H7 (cell line): ENCODE measurements at places on chromosomes 6 and 20. TPM values are rescaled to one million over a fixed set of nuclear protein-coding genes. Genes with fewer than 3 reads are reported as not detected.

The SLC22A7 gene
- total RNA-seq: not detected in 2 replicates

GRCh38 chr6:139730340-139730974, 356.0 kb upstream of the CITED2 start:
- no peak for DNase-seq

DNA sequence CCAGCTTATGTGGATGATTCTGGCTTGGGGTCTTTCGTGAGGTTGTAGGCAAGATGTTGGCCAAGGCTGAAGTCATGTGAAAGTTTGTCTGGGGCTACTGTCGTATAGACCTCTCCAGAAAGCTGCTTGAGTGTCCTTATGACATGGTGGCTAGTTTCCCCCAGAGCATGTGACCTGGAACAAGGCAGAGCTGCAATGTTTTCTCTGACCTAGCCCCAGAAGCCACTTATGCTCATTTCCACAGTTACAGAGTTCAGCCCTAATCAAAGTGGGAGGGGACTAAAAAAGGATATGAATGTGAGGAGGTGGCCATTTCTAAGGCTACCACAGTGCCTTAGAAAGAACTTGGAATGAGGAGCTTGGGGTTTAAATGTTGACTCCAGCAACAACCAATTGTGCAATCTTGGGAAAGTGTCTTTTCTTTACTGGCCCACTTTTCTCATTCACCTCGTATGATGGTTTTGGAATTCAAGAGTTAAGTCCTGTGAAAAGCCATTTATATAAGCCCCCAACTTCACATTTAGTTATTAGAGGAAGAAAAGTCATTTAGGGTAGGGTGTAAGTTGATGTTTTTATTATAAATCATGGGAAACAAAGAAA, 5.9 kb upstream of the ASXL1 start:
- no peak for DNase-seq

DNA sequence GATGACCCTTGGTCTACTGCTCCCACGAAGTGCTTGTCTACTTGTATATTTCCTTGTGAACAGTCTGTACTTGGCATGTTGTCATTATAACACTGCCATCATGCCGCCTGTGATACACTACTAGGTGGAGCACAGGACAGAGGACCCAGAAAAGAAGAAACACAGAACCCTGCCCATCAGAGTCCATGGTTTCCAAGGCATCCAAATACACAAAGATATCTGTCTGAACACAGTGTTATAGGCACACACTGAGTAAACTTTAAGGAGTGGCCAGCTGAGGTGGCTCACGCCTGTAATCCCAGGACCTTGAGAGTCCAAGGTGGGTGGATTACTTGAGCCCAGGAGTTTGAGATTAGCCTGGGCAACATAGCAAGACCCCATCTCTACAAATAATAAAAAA, 110.5 kb upstream of the SLC2A12 start:
- no peak for DNase-seq

- DNase-seq: no peak
Measured at GRCh38 chr20:49486064-49486463, 3.6 kb upstream of the KCNB1 start.

The COL20A1 gene
- 0.17 and 0.70 TPM in 2 replicates for total RNA-seq

DNA sequence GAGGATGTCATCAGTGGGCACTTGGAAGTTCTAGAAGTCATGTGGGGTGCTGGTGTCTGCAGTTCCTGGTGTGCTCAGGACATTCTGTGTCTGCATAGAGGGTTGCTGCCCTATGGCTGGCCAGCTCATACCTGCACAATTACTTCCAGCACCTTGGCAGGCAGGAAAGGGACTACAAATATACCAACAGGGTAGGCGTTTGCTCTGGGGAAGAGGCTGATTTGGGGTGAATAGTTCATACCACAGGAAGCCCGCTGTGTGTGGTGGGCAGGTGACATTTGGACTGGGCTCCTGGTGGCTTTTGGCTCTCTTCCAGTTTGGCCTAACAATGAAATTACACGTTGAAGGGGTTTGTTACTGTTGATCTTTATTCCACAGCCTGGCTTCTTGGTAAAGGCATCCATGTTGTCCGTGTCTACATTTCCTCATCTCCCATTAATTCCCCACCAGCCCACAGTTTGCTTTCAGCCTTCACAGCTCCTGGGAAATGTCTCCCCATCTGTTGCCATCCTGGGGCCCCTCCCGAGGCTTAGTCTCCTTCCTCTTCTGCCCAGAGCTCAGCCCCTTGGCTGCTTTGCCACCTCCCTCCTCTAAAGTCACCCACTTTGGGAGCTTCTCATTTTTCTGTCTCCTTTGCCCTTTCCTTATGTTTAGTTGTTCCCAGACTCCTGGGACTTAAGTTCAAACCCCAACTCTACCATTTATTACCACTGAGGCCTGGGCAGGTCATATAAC, 88.1 kb downstream of the RSPH3 start:
- no peak for DNase-seq

The RBPJL gene
- not detected in 2 replicates for total RNA-seq

The RBM24 gene
- total RNA-seq: 2.3 and 3.3 TPM in 2 replicates

DNA sequence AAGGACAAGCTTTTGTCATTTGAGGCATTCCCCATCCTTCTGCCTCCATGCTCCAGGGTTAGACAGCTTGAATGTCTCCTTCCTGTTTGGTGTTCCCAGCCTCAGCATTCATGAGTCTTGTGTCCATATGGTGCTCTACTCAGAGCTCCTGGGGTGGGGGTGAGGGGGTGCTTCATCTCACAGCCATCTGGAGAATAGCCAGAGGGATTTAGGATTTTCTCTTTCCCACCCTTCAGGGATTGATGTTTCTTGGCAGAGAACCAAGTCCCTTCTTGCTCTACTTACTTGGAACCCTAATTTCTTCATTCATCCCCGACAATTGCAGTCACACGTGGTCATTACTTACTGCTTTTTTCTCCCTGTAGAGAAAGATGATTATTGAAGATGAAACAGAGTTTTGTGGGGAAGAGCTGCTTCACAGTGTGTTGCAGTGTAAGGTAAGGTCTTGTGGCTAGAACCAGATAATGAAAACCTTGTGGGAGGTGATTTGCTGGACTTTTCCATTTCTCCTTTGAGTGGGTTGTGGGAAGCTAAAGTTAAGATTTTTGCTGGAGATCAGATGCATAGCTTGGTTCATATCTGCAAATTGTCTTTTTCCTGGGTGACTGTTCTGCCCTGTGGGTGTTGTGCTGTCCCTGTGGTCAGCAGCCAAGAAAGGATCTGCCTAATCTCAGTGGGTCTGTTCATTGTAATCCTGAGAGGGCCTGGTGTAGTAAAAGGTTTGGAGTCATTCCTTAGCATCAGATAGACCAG, 18.6 kb downstream of the CMTR1 start:
- DNase-seq: no peak

DNA sequence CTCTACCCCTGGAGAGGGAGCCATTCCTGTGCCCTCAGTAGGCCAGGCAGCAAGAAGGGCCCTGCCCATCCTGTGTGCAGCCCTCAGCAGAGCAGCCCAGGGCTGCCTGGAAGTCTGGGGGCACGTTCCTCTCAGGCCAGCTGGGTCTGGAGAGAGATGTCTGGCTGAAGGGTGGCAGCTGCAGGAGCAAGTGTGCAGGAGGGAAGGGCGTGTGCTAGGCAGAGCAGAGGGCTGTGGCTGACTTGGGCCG, 62.7 kb downstream of the NOL4L start:
- DNase-seq: no peak

DNA sequence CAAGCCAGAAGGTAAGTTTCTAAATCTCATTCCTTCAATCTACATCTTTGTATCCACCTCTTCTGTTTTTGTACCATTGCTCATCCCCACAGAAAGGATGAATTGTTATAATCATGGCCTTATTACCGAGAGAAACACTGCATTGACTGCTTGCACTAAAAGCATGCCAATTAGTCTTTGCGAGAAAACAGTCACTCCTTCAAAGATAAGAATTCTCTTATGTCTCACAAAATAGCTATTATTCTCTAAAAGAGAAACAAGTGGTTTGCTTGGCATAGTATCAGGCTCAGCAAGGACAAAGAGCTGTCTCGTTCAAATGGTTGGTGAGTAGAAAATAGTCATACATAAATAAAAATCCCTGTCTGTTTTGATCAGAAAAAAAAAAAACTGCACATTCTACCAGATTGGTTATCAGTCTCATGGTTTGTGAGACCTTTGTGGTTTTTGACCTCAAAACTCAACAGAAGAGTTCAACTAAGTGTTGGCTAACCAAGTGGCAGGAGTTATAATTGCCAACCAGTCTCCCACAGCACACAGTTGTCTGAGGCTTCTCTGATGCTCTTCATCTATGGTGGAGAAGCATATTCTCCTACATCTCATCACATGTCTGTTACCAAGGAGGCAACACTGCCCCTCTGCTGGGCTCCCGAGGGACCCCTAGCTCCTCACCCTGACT, 35.1 kb upstream of the ARMH2 start:
- DNase-seq: no peak

The BMP6 gene
- 0.37 and 0.73 TPM in 2 replicates for total RNA-seq

- DNase-seq: peak; percentile 10
Measured at GRCh38 chr6:63571361-63572043, 778 bp upstream of the LOC128125822 start.

DNA sequence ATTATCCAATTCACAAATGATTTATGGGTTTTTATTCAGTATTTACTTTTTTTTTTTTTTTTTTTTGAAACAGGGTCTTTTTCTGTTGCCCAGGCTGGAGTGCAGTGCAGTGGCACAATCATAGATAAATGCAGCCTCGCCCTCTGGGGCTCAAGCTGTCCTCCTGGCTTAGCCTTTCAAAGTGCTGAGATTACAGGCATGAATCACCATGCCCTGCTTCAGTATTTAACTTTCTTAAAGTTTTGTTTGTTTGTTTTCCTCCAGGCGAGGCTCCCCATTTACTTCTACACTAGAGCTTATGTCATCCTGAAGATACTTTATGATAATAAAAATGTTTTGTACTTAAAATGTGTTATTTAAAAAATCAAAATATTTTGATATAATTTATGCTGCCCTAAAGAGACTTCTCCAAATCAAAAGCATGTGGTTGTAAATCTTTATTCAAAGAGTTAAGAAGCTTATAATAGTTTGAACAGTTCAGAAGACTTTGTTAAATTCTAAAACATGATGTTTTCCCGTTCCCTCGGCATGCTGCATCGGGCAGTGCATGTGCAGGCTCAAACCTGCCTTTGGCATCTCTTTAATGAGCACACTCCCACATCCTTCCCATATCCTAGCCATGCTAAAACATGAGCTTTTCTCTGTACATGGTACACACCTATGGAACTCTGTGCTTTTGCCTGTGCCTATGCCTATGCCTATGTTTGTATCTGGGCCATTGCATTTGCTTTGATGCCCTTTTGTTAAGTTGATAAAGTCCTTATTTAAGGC, 11.0 kb downstream of the SMPDL3A start:
- no peak for DNase-seq

The EYS gene
- 0.04 and 0.10 TPM in 2 replicates for total RNA-seq

DNA sequence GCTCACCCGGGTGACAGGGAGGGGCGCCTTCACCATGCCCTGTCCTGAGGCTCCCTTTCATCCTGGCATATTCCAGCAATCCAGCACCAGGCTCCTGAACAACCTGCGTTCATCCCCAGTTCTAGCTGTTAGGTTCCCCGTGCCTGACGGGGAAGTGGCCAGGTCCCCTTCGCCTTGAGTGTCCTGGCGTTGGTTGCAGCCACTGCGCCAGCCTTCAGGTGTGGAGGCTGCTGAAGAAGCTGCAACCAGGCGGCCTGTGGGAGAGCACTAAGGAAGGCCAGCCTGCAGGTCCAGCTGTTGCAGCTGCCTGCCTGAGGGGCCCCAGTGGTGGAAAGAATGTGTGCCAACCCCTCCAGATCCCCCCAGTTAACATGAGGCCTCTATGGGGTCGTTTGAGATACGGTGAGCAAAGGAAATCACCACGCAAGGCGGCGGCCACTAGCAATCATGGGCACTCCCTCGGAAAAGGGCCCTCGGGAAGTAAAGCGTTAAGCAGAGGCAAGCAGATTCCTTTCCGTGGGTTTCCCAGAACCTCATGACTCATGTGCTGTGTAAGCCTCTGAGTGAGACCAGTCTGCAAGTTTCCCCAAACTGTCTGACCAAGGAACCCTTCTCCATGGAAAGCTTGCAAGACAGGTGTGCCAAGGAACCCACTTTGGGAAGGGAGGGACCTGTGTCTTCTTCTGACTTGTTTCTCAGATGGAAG, 320.8 kb downstream of the TAF4 start:
- no peak for DNase-seq

The PRDM13 gene
- total RNA-seq: 0.14 TPM in 1 of 2 replicates, not detected in the other

The GRM1 gene
- total RNA-seq: 0.14 and 0.48 TPM in 2 replicates

The SRSF12 gene
- total RNA-seq: 2.1 and 3.7 TPM in 2 replicates

The GJA10 gene
- 0.28 TPM in 1 of 2 replicates, not detected in the other for total RNA-seq

GRCh38 chr6:148415511-148416260, 73.0 kb downstream of the SASH1 start:
- no peak for DNase-seq

GRCh38 chr6:88532241-88532860, 366.2 kb upstream of the CNR1 start:
- DNase-seq: no peak

DNA sequence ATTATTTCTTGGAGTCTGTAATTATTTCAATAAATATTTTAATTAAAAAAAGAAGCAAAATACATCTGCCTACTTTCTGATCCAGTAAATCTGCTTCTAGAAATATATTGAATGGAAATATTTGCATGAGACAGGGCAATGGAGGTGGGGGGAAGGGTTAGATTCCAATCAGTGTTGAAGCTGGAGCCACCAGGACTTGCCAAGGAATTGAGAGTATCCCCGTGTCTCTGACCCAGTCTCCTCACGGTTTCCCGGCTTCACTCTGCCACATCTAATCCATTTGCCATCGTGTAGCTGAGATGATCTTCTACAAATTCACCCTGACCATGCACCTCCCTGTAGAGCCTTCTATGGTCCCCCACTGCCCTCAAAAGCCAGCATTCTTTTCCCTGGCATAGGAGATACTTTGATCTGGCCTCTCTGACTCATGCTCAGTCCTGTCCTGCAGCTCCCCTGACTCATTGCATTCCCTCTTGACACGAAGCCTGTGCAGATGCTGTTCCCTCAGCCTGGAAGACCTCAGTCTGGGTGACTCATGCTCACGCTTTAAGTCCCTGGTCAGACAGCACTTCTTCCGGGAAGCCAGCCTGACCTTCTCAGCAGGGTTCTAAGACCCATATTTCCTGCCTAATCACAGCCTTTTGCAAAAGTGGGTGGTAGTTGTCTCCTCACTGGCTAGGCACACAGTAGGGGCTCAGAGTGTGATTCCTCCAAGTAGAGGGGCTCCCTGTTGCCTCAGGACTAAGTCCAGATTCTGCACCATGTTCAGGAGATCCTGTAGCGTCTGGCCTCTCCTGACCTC, 23.0 kb upstream of the FKBP1A start:
- no peak for DNase-seq

- no peak for DNase-seq
Measured at GRCh38 chr6:168765752-168766151, 324.8 kb downstream of the SMOC2 start.
